Naive B cell (primary cell): ENCODE measurements at places on chromosomes 11 and 22.

- DNase-seq: no peak
Observed at GRCh38 chr11:45457649-45458048, 171.5 kb upstream of the SYT13 start.

DNA sequence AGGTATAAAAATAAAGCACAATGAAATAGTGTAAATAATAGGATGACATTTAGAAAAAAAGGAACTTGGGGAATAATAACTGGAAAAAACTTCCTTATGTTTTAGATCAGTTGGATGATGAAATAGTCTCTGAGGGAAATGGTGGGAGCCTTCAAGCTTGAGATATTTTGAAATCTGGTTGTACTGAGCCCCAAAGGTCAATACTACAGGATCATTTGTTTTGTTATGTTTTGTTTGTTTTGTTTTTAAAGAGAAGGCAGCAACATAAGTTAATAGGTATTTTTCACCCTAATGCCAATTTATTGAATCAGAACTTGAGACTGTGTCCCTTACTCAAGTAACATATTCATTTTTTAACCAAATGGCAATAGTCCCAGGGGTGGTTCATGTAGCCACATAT lies 393.1 kb downstream of the ETS1 start:
- no peak for DNase-seq

DNA sequence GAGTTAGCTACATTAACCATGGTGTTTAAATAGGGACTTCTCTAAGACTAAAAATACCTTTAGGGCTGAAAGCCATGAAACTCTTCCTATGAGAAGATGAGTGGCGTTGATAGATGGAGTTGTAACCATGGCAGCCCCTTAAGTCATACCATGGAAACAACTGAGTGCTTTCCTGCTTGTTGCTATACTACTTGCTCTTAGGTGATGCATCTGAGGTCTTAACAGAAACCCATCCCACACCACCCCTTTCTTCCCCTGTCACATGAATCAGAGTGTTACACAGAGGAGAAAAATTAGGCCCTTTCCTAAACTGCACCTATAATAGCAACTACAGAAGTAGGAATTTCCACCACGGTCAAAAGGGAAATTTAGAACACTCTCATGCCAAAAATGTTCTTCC lies 64.3 kb upstream of the ZC3H12C start:
- DNase-seq: no peak

DNA sequence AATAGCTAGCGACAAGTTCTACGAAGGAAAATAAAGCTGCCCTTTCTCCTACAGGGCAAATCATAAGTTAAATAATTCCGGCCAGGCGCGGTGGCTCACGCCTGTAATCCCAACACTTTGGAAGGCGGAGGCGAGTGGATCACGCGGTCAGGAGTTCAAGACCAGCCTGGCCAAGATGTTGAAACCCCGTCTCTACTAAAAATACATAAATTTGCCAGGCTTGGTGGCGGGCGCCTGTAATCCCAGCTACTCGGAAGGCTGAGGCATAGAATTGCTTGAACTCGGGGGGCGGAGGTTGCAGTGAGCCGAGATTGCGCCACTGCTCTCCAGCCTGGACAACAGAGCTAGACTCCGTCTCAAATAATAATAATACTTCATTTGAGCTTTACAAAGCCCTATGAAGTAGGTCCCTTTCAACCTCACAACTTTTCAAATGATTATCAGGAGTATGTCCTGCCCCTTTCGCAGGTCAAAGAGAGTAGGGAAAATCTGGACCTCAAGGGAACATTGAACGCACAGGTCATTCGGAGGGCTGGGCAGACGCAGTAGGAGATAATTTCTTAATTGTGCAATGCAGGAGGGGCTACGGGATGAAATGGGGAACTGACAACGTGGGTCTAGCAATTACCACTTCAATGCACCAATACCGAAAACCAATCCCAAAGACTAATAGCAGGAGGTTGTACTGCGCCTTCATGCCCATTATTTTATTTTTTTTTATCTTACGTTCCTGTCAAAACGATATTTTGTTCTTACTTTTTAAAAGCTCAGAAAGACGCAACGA lies 590 bp downstream of the COMMD9 start:
- DNase-seq: no peak

DNA sequence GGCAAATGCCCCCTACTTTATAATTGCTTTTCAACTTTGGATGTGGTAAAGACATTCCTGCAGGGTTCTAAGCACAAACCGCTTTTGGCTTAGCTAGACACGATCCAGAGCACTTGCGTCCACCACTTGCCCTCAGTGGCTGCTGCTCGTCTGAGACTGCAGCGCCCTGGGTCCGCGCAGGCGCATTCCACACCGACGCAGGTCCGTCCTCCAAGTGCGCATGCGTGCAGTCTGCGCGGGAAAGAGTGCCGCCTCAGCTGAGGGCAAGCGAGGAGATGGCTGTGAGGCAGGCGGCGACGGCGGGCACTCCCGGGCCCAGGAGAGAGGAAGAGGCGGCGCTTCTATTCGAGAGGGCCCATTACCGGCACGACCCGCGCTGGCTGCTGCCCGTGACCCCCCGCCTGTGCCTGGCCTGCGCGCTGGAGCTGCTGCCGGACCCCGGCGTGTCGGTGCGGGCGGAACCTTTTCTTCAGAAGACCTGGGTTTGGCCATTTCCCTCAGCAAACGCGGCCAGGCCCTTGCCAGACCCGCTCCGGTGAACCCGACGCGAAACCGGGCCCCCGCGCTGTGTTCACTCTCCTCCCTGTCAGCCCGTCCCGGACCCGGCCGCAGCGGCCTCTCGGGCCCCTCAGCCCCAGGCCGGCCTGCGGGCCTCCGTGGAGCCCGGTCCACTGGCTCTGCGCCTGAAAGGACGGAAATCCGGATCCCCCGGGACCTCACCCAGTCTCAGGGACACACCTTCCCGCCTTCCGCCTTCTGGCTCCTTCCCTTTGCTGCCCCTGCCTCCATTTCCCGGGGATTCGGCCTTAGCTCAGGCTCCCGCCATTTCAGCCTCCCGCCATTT lies at the start of gene MEI1:
Gene MEI1 (plus strand): TSS at position 240 of the 844 bp plus-strand sequence. CDS start 36 bp downstream, at position 276.
- peak; percentile 84 for DNase-seq

DNA sequence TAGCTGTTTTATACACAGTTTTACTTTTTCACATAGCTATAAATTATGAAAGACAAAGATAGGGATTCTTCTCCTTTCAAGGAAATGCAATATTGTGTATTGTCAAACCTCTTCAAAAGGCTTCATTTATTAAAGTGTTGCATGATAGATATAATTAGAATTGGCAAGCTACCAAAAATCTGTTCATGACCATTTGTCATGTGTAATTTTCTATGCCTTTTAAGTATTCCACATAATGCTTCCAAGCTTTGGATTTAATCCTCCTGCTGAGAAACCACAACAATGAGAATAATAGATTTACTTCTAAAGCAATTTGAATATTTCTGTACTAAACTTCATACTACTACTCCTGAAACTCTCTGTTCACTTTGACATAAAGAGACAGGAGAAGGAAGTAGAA lies 403.2 kb upstream of the CCDC179 start:
- no peak for DNase-seq

DNA sequence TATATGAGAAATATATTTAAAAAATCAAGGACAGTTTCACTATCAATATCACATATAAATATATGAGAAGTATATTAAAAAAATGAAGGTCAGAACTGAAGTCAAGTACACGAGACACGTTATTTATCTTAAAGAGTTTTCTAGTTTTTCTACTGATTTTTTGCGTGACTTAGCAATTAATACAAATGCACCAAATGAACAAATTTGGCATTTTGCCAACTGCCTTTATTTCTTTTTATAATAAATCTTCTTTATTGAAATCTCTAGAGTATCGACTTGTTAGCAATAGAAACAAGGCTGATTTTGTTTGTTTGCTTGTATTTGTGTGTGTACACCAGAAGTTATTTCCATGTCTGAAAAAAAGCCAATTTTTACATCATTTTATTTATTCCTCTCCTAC lies 1684.7 kb upstream of the RAG2 start:
- DNase-seq: no peak

DNA sequence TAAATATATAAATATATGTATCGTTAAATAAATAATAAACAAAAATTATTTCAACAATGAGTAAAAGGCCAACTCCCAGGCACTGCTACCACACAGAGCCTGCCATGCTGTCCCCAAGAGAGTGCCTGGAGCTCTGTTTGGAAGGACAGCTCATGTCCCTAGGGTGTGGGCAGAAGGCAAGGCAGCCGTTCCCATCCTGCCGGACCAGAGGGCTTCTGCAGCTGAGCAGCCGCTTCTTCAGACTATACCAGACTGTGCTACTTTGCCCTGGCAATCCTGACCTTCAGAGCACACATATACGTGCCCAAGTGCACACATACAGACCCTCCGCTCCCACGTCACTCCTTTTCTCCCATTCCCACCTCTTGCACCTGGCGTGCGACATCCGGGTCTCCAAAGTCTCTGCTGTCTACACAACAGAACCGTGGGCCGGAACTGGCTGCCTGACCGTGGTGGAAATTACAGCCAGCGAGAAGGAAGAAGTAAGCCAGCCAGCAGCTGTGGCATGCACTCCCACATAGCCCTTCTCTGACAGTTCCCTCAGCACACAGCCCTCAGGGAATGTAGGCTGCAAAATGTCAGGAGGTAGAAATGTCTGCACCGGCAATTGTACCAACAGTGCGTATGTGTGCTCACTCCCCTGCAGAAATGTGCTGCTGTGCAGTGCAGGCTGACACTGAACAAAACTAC lies 24.0 kb downstream of the PAX6 start:
- DNase-seq: no peak

DNA sequence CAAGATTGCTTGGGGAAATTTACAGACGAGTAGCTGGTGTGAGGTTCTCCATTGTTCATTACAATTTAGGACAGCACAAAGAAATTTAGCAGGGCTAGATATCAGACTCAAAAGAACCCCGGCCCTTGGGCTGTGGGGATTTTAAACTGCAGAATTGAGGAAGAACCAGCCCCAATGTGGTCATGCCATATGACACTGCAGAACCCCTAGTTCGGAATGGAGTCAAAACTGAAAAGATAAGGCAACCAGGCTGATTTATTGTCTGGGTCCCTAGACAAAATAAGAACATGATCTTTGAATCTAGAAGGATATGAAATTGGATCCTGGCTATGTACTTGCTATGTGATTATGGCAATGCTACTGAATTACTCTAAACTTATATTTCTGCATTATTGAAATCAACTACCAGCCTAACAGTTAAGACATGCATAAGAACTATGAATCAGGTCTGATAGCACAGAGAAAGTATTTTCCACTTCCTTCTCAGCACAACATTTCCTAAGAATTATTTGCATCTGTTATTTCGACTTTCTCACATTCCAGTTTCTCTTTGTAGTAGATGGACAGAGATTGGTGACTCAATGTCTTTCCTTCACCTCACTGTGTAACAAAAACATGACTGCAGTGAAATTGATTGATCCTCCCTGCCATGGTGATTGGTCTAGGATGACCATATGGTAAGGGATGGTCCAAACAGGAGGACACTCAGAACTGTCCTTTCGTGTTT lies 13.2 kb downstream of the MMP3 start:
- no peak for DNase-seq

DNA sequence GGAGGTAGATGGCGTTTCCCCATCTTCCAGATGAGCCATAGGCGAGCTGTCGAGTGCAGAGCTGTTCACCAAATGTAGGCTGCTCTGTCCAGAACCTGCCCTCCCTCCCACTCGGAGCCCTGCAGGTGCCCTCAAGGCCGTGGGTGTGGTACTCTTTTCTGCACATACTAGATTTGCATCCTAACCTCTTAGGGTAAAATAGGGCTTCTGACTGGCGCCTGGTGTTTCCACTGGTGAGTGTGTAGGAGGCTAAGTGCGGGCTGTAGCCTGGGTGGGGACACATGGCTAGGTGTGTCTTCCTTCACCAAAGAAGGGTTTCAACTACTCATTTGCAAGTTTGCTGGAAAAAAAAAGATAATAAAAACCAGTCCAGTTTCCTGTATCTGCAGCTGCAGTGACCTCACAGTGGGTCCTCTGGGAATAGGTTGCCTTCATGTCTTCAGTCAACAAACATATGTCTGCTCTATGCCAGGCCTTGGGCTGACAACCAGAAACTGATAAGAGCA lies 8.5 kb downstream of the BIK start:
- DNase-seq: peak; percentile 35

DNA sequence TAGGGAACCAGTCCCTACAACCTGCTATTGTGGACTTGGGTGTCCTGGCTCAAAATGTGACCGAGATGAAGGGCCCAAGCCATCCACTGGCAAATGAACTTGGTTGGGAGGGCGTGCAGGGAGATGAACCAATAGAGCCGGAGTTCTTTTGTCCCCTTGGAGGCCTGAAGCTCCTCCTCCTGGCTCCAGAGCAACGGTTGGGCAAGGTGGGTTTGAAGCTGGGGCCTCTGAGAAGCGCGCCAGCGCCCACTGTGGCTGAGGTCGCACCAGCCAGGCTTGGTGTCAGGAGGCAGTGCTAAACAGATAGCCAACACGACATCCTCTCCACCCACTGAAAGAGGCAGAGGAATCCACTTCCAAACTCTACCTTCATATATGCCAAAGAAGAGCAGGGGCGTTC lies 36.0 kb upstream of the PACSIN2 start:
- DNase-seq: no peak

DNA sequence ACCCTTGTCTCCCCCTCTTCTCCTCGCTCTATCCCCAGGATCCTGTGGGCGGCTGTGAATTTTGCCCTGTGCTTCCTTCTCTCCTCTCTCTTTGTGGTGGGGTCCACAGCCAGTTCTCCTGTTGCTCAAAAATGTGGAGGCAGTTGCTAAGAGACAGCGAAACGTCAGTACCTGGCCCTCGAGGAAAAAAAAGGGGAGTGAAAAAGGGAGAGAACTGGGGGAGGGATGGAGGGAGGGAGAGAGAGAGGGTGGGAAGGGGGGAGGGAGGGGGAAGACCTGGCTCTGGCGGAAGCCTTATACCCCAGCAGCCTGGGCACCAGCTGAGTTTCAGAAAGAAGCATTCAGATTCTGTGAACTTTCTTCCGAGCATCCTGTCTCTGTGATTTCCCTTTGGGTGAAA lies 2.1 kb upstream of the LRRC55 start:
- DNase-seq: no peak

GRCh38 chr11:71236836-71237475 lies 15.4 kb downstream of the SHANK2 start:
- no peak for DNase-seq

DNA sequence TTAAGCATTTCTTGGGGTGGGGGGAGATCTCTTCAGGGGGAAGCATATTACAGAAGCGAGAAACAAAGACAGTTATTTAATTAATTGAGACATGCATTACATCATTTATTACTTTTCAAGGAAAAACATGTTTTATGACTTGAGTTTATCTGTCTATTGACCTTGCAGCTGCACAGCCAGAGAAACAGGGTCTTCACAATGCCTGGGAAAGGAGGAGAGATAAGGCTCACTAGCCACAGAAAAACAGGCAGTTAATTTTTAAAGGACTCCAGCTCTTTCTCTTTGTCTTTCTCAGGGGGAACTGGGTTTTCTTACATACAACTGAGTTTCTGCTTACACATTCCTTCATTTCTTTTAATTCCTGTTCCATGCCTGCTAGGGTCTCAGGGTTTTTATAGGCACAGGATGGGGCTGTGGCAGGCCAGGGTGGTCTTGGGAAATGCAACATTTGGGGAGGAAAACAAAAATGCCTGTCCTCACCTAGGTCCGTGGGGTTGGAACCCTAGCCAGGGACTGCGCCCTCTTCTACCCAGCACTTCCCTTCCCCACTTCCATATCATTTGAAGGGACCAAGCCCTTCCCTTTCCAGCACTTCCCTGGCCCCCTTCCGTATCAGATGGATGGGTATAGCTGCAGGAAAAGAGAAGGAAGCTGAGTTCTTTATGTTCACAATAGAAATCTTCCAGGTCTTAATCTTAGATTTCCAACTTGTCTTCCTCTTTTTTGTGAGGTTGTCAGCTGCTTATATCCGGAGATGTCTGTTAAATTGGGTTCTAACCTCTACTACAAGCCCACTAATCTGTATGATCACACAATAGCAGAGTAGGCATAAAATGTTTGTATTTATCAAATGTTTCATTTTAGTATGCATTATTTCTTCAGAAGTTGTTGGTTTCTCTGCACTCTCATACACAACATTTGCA lies 38.3 kb downstream of the BIRC2 start:
- DNase-seq: no peak
